Psoas muscle (tissue), 8 donors: ENCODE measurements at places on chromosomes 2 and 18.
A peak's percentile ranks its signal among the peaks of the same experiment; 100 is the strongest.

GRCh38 chr2:130390460-130391057, 34.7 kb downstream of the PTPN18 start:
- peak; percentile 33 for DNase-seq

DNA sequence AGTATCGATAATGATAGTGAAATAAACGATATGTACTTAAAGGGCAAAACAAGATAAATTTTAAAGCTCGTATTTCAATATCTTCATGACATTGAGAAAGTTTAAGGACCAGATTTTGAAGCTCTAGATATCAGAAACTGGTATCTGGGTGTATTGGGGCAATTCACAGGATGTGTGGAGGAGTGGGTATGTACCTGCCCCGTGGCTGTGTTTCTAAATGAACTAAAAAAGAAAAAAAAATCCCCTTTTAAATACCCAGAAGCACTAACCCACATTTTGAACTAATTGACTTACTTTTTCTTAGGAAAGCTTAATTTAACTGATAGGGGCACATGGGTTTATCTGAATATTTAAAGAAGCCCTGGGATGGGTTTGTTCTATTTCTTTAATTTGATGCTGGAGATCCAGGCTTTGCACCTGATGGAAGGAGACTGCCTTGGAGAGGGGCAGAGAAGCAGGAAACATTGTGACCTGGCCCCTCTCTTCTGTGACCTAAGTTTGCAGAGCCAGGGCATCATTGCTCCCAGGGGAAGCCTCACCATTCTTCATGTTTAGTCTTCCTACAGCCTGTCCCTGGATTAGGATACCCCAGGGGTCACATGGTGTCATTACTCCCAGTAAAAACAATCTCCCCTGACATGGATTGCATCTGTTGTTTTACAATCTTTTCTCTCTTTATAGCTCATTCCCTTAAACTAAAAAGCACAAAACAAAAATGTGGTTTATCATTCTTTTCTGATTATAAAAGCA, 7.6 kb upstream of the KCTD1 start:
- DNase-seq, result no peak

GRCh38 chr2:29196792-29197788, 81.9 kb downstream of the CLIP4 start:
- peak; percentile 76 for DNase-seq

GRCh38 chr2:134275058-134275862, 21.4 kb downstream of the MGAT5 start:
- no peak for DNase-seq

DNA sequence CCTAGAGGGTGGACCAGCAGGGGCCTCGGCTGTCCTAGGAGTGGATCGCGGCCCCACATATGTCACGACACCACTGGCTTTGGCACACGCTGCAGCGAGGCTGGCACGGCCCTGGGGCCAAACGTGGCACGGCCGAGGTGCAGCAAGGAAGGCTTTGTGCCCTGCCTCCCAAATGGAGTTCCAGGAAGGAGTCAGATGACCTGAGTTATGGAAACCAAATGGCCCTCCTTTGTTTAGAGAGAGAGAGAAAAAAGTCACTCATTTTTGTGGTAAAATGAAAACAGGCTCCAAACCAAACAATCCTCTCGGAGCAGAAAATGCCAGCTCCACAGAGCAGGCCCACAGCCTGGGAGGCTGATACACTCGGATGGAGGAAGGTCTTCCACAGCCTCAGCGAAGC, 105.6 kb downstream of the ANTXR1 start:
- DNase-seq, result no peak

GRCh38 chr2:67806816-67807215, 256.0 kb downstream of the C1D start:
- DNase-seq, result no peak

DNA sequence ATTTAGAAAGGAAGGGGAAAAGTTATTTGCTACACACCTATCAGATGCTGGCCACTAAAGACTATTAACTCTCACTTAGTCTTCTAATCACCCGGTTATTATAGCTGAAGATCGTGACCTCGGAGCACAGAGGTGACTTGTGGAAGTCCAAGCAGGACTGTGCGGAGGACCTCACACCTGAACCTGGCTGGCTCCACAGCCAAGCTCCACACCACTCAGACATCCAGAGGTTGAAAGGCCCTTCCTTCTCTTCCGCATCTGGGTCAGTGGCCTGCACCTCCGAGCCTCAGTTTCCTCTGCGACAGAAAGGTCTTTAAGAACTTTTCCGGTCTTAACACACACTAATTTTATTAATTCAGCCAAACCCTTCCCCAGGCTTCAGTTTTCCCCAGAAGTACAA, 57.9 kb downstream of the TNS1 start:
- peak; percentile 5 for DNase-seq

DNA sequence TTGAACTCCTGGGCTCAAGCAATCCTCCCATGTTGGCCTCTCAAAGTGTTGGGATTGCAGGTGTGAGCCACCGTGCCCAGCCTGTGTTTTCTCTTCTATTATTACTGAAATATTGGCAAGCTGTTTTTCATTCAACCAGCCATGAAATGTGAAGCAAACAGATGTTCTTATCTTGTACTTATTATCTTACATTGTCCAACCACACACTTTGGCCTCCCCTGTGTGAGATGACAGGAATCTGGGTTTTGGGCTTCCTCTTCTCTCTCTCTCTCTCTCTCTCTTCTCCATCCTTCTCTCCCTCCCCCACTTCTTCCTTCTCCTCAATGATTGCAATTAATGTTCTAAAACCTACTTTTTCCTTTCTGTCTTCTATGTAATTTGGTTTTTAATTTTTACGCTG, 33.1 kb downstream of the RAMP1 start:
- no peak for DNase-seq

DNA sequence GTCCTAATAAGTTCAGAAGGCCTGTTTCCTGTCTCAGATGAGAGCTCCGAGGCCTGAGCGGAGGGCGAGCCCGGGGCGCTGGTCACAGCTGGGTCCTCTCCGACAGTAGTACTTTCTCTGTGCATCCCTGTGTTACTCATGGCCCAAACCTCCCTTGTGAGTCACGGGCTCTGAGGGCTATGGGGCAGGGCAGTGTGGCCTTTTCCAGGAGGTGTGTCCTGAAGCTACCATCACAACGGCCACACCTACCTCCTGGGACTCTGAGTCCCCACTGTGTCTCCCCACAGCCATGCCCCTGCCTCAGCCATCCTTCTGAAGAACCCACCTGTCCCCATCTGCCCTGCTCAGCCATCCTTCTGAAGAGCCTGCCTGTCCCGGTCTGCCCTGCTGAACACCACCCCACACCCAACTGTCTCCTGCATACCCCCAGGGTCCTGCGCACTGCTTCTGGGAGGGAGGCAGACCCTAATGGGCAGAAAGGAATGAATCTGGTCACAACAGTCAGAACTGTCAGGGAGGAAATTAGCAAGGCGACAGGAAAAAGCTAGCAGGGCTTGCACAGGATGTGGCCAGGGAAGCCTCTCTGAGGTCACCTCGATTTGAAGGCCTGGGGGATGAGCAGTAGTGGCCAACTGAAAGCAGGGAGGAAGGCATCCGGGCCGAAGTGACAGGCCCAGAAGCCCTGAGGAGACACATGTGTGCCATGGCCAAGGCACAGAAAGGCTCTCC, 145.4 kb upstream of the RIOK3 start:
- no peak for DNase-seq

GRCh38 chr2:68828887-68829708, 42.1 kb downstream of the BMP10 start:
- DNase-seq, result peak; percentile 94

DNA sequence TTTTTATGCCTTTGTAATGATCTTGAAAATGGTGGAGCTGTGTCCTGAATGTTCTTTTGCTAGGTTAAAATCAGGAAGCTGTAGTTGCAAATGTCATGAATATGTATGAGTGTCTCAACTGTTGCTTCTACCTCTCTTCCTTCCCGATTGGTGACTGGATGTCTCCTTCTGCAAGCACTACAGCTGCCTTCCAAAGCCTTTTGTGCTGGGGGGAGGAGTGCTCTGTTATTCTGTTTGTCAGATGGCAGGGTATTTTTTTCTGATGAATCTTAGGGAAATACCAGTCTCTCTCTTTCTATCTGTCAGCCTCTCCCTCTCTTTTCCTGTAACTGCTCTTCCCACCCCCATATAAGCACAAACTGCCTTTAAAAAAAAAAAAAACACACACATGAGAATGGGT, 1396.3 kb upstream of the CELF4 start:
- DNase-seq, result no peak

GRCh38 chr2:152343426-152343825, 8.5 kb downstream of the FMNL2 start:
- no peak for DNase-seq

GRCh38 chr2:168559187-168559586, 103.1 kb downstream of the CERS6 start:
- DNase-seq, result no peak

DNA sequence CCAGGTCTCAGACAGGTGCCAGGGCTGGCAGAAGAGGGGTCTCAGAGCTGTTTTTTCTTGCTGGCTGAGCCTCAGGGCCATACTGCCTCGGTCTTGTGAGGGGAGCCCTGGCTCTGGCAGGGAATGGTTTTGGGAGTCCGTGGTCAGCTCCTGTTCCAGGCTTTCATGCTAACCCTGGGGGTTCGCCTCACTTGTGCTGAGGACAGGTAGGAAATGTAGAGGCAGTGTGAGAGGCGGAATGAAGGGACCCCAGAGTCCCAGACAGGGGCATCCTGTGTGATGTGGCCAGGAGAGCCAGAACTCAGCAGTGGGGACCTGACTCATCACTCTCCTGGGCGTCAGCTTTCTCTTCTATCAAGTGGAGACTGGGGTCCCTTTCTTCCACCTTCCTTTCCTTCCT, 5.7 kb upstream of the CELF4 start:
- DNase-seq, result no peak

DNA sequence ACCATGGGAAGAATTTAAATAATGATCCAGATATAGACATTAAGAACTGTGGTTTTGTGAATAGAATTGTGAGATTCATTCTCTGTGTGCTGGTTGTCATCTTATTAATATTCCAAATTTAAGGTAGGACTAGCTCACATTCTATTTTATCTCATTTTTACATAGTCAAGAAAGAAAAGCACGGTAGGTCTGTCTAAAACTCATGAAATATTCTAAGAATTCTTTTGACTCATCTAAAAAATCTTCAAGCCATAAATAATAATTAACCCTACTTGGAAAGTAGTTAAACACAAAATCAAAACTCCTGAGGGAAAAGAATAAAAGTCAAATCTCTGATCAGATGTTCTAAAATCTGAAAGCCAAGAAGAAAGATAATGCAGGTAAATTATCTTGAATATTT, 388.8 kb upstream of the CHAC2 start:
- DNase-seq, result no peak

DNA sequence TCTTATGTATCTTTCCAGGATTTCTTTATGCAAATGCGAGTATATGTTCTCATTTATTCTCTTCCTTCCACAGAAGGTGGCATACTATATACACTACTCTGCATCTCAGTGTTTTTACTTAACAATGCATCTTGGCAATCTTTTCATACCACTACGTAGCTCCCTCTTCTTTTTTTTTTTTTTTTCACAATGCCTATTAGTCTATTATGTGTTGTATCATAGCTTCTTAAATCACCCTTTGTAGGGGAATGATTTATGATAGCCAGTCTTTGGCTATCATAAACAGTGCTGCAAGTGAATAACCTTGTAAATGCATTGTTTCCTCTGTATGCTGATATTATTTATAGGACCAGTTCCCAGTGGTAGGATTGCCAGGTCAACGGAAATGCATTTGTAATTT, 204.2 kb downstream of the BABAM2 start:
- no peak for DNase-seq

GRCh38 chr2:158923641-158924040, 44.8 kb upstream of the TANC1 start:
- DNase-seq, result no peak

DNA sequence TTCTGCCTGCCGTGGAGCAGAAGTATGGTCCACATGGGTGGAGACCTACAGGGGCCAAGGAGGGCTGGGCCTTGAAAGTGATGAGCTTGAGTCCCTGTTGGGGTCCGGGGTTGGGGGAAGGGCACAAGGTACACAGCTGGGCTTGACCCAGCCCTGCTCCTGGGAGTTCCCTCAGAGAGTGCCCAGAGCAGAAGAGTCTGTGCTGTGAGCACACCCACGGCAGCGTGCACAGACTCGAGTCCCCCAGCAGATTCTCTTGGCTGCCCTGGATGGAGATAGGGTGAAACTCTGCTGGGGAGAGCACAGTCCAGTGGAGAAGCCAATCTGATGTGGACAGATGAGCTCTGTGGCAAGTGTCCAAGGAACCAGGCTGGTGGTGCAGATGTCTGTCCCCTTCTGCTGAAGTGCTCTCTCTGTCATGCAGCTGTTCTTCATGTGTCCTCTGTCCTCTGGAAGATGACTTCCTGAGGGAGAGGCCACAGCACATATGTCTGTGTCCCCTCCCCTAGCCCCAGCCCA, 27.5 kb downstream of the INPP4A start:
- no peak for DNase-seq

DNA sequence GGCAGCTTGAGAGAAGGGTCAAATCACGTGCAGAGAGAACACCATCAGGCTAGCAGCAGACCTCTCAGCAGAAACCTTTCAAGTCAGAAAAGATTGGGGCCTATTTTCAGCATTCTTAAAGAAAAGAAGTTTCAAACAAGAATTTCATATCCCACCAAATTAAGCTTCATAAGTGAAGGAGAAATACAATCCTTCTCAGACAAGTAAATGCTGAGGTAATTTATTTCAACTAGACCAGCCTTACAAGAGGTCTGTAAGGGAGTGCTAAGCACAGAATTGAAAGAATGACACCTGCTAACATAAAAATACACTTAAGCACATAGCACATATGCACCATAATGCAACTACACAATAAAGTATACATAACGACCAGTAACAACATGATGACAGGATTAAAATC, 693.9 kb downstream of the NYAP2 start:
- no peak for DNase-seq

GRCh38 chr18:22020867-22021370, 148.5 kb upstream of the GATA6 start:
- no peak for DNase-seq

GRCh38 chr2:143802242-143802641, 673.0 kb downstream of the ARHGAP15 start:
- DNase-seq, result no peak

GRCh38 chr18:77866351-77866750, 616.7 kb downstream of the GALR1 start:
- no peak for DNase-seq

DNA sequence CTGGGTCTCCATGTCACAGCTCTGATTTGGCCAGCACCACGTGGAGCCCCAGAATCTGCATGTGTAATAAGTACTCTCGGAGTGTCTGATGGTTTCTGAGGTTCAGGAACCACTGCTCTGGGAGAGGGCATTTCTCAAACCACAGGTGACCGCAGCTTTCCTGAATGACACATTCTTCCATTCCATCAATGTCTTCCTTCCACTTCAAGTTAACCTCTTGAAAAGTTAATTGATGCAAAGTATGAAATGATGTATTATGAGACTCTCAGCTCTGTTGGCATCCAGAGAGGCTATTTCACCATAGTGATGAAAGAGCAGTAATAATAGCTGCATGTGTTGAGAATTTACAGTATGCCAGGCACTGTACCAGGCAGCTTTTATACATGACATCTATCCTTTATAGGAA, 61.3 kb upstream of the CRIM1 start:
- no peak for DNase-seq

DNA sequence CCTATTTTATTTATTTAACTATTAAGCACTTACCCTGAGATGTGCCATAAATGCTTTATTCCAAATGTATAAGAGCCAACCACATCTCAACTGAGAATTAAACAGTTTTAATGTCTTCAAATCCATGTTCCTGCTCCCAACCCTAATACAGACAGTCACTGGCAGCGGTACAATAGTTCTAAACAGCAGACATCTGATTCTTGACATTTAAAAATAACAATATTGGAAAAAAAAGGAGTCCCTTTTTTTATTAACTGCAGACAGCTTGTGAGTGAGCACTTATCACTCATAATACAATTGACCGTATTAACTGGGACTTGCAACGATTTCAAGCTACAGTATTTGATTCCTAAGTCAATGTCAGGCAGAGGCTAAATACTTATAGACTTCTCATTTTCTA, 424.6 kb downstream of the TGIF1 start:
- DNase-seq, result no peak
